ENCODE measurements at places on chromosomes 7 and 10.

- no peak for DNase-seq
Measured at GRCh38 chr10:128431506-128431905, 305.3 kb upstream of the MKI67 start.

DNA sequence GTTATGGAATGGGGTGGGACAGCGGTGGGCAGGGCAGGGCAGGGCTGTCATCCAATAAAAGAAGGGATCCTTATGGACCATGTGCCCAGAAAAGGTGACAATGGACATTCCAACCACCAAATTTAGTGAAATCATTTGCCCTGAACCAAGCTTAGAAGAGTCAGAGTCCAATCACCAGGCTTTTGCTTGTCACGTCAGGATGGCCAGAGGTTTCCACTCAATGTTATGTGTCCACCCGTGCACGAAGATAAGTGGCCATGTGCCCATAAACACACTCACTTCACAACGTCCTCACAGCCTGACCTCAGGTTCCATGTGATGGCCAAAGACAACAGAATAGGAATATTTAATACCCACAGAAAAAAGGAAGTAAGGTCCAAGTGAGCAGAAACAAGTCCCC, 36.6 kb upstream of the PLPP4 start:
- DNase-seq: no peak

DNA sequence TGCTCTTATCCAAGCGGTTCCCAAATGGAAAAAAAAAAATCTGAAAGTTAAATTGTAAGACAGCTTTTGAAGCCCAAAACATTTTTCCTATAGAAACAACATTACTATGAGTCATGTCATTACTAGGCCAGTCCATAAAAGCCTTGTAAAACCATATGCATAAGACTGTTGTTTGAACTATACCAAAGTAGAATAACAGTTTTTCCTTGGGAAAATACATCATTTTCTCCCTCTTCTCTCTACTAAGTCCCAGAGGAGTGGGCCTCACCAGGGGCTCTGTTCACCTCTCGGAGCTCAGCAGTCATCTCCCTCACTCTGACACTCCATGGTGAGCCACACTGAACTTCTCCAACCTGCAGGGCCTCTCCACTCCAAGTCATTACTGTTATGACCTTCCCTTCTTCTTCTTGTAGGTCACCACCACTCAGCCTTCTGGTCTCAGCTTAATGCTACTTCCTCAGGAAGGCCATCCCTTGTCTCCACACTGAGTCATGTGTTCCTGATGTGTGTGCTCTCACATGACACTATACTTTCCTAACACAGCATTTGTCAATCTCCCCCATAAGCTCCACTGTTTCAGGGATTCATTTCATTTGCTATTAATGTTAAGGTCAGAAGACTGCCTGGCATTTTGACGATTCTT, 32.5 kb downstream of the ZNF438 start:
- no peak for DNase-seq

DNA sequence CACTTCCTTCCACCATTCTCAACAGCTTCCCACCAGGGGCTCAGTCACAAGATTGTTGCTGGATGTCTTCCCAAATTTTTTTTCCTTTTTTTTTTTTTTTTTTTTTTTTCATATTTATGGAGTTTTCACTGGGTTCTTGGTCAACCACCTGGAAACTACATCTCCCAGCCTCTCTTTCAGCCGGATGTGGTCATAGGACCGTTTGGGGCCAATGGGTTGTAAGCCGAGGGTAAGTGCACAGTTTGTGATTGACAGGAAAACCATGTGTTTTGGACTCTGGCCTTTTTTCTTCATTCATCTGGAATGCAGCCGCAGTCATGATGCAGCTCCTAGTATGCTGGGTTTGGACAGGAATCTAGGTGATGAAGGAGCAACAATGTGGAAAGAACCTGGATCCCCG, 337.1 kb upstream of the FOXK1 start:
- DNase-seq: no peak

DNA sequence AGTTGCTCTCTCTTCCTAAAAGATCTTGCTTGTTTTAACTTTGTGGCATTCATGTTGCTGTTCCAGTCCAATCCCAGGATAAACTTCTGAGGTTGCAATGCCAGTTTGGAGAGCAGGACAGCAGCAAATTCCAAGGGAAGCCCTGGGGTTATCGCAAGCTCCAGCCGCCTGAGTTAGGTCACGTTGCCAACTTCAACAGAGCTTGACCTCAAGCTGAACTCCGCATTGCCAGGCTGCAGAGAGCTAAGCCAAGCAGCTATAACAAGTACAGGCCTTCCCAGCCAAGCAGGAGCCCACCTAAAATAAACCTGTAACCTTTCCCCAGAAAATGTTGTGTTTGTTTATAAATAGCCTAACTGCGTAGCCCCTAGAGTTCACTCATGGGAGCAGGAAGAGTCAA, 138.9 kb upstream of the LYZL1 start:
- DNase-seq: no peak

DNA sequence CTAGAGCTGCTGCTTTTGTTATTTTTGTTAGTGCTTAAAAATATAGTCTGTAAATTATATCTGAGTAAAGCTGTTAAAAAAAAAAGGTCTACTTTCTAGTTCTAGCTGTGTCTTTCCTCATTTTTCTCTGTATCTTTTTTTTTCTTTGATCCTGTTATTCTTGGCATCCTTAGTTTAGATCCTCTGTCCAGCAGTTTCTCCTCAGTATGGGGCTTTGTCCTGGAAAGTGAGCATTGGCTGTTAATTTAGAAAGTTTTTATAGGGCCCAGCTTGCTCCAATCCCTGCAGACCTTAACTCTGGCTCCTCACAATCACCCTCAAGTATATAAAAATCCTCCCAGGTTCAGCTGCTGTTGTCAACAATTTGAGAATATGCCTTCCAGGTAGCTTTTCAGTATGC, 23.5 kb downstream of the DDX50 start:
- no peak for DNase-seq

DNA sequence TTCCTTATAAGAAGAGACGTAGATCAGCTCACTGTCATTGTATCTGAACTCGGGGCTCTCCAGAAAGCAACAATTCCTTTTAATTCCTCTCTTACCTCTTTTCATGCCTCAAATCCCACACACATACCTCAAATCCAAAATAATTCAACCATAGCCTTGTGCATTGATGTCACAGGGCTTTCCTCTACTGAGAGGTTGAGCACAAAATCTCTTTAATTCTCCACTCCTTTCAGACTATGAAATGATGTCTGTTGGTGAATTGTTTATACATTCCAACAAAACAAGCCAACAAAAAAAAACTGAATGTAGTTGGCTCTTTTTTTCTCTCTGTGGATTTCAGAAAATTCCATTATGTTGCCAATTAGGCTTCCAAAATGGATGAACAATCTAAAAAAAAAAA, 53.2 kb downstream of the BPGM start:
- no peak for DNase-seq

GRCh38 chr10:127357265-127357664, 160.9 kb upstream of the INSYN2A start:
- no peak for DNase-seq

- no peak for DNase-seq
Measured at GRCh38 chr7:98079891-98080648, 26.6 kb upstream of the LMTK2 start.

DNA sequence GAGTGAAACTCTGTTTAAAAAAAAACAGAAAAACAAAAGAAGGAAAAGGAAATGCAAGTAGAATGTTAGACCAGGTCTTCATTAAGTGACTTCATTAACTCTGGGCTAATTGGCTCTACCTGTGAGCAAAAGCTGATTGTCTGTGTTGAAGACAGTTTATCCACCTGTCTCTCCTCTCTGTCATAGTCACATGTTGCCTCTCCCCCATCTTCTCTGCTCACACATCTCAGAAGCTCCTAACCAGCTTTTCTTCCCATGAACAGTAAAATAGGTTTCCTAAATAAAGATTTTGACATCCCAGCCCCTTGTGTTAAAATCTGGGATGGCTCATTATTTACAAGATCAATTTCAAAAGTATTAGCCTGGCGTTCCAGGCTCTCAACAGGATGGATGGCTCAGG, 222.7 kb downstream of the CACNB2 start:
- DNase-seq: no peak

DNA sequence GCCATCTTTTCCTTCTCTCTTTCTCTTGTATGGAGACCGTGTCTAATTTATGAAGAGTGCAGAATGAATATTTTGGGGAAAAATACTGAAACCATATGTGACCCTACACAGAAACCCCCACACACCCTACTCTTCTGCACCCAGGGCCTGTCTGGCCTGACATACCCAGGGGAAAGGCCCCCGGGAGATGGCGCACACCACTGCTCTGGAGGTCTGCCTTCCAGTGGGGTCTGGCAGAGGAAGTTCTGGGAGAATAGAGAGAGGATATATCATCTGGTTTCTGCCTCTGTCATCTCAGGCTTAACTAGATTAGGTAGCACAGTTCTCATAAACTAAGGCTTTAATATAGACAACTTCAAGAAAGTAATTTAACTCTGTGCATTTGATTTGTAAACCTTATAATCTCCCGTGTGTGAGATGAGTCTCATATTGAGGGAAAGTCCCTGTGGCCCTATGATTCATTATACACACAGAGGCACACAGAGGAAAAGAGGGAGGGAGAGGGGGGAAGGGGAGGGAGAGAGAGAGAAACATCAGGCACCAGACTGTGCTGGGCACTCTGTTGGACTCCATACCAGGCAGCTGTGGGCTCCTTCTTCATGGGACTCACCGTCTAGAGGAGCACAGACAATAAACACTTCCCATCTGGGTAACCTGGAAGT, 123.3 kb downstream of the AOAH start:
- no peak for DNase-seq

GRCh38 chr7:105935250-105935649, 27.8 kb upstream of the CDHR3 start:
- no peak for DNase-seq

DNA sequence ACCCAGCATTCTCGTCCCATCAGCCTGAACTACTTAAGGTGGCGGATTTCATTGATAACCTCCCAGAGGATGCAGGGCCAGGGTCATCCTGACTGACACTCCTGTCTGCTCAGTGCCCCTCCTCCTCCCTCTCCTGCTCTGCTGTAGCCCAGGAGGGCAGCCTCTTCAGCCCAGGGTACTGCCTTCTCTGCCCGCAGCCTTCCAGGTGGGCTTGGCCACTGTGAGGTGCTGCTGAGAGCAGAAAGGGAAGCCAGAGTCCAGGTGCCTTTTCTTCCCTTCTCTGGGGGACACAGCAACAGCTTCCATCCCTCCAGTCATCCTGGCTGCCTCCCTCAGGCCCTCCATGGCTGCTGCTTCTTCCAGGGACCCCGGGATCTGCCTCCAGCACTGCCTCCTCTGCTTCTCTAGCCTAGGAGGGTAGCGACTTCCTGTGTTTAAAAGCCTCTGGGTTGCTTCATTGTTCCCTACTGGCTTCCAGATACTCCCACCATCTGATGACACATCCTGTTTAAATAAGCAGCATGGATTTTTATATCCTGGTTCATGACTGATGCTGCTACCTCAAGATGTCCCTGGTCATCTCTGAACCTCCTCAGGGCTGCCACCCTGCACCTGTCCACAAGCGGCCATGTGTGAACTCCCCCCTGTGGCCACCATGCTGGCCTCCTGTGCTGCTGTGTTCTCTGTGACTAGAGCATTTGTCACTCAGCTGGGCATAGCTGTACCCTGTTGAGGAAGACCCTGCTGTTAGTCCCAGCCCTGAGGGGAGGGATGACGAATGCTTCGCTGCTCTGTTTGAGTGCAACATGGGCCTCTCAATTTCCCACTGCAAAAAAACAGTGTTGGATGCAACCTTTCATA, 55.8 kb downstream of the AKR1C4 start:
- no peak for DNase-seq

GRCh38 chr10:114372179-114372578, 32.1 kb downstream of the AFAP1L2 start:
- DNase-seq: no peak

DNA sequence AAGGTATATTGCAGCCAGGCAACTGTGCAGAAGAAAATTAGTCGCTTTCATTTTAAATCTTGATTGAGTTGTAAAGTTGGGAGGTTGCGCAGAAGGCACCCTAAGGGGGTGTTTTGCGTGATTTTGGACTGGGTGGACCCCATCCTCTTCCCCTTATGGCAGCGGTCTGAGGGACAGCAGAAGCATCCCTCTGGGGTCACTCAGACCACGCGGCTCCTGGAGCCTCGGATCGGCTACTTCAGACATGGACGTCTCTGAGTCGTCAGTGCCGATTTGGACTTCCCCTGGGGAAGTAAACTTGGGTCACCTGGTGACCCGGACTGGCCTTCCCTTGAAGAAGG, 639.0 kb upstream of the DPP6 start:
- no peak for DNase-seq

GRCh38 chr10:19576576-19576975, 239.7 kb upstream of the PLXDC2 start:
- no peak for DNase-seq

DNA sequence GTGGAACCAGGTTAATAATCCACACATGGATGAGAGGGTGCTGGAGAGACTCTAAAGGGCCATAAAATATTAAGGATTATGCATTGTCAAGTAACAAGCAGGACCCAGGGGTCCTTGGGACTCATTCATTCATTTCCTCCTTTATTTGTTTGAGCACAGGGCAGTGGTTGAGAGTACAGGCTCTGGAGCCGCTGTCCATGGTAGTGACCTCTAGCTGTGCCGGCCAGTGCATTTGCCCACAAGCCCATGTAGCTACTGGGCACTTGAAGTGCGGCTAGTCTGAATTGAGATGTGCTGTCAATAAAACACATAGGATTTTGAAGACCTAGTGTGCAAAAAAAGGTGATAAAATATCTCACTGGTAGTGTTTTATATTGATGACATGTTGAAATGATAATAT, 137.6 kb downstream of the C10orf105 start:
- DNase-seq: no peak

DNA sequence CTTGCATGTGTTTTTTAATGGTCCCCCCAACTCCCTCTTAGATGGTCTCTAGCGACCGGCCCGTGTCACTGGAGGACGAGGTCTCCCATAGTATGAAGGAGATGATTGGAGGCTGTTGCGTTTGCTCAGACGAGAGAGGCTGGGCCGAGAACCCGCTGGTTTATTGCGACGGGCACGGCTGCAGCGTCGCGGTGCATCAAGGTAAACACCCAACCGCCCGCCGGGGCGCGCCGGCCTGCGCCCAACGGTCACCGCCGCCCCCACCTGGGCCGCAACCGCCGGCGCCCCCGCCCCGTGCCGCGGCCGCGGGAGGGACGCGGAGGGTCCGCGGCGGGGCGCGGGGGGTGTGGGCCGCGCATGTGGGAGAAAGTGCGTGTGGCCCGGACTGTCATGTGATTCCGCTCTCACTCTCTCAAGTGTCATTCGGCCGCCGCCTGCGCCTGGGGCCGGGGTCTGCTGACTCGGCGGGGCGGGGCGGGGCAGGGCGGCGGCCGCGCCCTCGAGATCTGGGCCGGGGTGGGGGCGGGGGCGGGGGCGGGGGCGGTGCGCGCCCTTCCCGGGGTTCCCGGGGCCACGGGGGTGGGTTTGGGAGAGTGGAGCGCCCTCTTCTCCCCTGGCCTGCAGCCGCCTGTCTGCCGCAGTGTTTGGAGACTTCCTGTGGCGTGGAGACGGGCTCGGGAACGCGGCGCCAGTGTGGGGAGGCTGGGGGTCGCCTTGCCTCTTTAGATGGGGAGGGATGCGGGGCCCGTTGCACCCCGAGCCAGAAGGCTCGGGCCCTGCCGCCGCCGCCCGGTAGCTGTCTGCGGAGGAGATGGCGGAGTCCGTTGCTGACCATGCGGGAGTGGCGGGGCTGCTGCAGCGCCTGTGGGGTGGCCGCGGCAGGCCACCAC, 817 bp downstream of the MLLT10 start:
- DNase-seq: peak; percentile 56
